Ecto neural progenitor cell (in vitro differentiated cells): ENCODE measurements at places on chromosomes 2 and 18.

DNA sequence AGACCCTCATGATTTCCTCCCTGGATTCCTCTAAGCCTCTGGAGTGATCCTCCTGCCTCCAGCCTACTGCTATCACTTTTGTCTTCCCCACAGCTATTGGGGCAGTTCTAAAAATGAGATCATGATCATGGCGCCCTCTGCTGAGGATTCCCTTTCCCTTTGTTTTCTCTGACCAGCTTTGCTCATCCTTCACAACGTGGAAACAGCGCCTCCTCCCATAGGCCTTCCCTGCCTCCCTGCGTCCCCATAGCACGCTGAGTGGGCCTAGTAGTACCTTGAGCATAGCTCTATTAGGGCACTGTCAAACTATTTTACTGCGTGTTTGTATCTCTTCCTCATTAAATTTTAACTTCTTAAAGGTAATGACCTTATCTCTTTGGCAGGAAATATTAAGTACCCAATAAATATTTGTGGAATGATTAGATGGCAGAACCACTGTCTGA lies 207.0 kb upstream of the FANCL start:
- DNase-seq, result peak; percentile 84

GRCh38 chr2:231104115-231104713 lies 20.6 kb downstream of the HTR2B start:
- DNase-seq, result no peak

GRCh38 chr18:48460929-48461583 lies 51.9 kb upstream of the ZBTB7C start:
- DNase-seq, result no peak

DNA sequence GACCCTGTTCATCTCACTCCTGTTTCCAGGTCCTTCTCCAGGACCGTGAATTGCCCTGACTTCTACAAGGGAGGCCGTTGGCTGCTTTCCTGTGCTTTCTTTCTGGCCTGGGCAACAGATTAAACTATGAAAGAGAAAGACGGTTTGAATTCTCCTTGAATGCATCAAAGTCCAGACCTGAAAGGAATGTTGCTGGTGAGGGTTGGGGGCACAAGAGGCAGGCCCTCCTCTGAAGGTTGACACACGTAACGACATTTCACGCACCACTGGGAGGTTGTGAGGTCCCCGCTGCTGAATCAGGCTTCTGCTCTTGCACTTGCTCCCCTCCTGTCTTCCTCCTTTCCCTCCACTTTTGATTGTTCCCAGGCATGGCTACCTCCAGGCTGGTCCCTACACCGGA lies 141.9 kb downstream of the CYRIA start:
- DNase-seq, result no peak

- no peak for DNase-seq
These were observed 58.3 kb downstream of the MTCL1 start for GRCh38 chr18:8763611-8764010.

- no peak for DNase-seq
These were observed 504.9 kb downstream of the GALR1 start for GRCh38 chr18:77754475-77755044.

DNA sequence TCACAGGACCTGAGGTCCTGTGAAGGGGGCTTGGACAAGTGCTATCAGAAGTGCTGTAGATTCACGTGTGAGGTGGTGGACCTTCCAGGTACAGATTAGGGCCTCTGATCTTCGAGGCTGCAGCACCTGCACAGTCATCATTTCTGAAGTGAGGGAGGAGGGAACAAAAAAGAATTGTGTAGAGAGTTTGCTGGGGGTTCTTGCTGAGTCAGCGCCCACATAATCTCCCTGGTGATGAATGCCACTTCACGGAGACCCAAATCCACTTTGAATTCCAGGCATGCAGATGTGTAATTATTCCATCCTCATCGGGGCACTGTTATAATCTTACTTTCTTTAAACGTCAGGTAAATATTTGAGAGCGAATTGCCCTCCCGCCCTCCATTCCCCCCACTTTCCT lies 128.5 kb upstream of the CAPN13 start:
- no peak for DNase-seq

DNA sequence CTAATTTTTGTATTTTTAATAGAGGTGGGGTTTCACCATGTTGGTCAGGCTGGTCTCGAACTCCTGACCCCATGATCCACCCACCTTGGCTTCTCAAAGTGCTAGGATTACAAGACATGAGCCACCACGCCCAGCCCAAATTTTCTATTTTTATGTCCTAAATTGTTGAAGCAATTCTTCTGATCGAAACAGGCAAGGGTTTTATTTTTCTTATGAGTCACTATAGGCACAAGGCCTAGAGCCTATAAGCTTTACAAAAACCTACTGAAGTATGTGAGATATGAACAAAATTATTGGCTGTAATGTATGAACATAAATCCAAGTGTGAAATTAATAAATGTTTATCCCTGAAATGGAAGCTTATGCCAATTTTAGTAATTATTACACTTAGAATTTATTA lies 464.2 kb upstream of the NRP2 start:
- DNase-seq, result no peak

DNA sequence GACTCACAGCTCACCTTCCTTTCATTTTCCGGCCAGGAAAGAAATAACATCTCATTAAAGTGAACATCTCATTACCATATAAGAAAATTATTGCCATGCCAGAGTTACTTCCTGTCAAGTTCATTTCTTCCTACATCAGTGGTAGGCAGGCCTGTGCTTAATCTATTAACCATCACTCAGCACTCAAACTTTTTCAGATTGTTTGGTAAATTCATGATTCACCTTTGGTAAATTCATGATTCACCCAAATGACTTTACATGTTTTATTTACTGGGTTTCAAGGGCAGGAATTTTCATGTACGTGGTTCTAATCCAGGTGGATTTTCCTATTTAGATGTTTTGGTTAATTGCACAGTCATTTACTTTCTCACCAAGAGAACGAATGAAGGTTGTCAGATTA lies 116.5 kb downstream of the CSRNP3 start:
- no peak for DNase-seq

DNA sequence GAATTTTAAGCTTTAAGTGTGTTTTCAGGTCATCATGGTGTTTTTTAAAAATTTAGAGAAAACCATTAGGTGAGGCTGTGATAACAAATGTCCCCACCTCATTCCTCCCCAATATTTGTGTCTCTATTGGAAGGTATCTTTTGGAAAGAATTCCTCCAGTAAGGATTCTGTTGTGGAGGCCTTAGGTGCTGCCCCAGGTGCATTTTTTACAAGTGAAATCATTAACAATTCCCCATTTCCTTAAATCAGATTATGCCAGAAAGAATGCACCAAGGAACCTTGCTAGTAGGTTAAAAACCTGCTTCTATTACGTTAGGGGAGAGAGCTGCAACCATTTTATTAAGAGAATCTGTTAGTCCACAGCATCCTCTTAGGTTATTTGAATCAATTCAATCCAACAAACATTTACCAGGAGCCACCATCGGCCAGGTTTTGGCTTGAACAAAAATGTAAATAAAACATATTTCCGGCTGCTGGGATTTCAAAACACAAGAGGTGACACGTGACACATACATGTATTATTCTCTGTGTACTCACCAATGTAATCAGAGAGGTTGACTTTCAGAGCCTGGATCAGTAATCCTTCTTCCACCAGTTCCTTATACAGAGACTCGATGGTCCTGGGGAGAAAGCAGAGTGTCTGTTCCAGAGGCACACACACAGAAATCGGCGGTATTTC lies 112.5 kb upstream of the ASB18 start:
- no peak for DNase-seq

- DNase-seq, result no peak
These were observed 75.9 kb downstream of the BABAM2 start for GRCh38 chr2:27966466-27966865.

DNA sequence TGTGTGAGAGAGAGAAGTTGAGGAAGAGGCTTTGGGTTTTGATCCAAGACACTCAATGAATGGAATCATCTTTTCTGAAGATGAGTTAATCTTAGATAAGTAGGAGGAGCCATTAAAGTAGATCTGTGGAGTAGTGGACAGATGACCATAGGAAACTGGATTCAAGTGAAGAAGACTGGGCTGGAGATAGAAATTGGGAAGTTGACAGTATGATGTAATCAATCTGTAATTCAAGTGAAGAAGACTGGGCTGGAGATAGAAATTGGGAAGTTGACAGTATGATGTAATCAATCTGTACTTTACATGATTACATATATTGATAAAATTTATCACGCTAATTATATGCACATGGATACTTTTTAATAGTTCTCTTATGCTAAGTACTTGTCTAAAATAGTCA lies 92.8 kb downstream of the PHLPP1 start:
- no peak for DNase-seq

DNA sequence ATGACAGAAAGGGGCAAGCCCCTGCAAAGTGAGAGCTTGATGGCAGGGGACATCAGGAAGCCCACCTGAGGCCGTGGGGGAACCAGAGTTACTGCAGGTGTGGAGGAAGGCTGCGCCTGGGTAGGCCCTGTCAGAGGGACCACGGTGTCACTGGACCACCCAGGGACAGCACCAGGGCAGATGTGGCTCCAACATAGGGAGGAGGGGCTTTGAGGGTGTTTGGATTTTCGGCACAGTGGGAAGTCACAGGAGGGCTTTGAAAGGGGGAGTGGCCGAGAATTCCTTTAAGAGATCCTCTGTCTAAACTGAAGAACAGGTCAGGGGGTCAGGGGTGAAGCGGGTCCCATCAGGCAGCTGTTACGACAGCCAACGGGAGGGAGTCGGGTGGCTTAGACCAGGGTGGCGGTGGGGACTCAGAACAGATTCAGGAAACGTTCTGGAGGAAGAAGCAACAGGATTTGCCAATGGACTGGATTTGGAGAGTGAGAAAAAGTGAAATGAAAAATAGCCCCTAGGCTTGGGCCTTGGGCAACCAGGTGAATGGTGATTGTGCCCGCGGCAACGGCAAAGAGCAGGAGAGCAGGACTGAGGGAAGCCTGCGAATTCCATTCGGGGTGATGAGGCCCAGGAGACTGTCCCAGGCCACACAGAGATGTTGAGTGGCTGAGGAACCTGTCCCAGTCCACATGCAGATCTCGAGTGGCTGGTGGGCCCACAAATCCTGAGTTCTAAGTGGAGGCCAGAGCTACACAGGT lies 166.1 kb downstream of the LAMA1 start:
- no peak for DNase-seq

- no peak for DNase-seq
These were observed 33.5 kb downstream of the MGAT5 start for GRCh38 chr2:134287323-134287722.

GRCh38 chr2:9060819-9061218 lies 57.3 kb upstream of the MBOAT2 start:
- DNase-seq, result no peak

DNA sequence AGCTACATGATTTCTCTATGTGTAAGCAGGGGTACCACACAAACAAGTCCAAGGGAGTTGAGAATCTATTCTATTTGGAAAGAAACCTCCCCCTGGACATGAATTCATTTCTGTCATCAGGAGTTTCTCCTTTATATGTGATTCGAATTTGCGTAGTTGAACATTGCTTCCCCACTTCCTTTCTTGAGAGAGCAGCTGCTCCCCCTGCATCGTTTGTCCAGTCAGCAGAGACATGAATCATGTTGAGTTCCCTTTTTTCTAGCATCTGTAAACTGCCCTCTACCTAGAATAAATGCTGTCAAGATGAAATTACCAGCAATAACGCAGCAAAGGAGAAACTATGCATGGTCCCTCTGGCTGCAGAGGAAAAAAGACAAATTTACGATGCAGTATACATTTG lies 73.8 kb downstream of the KIF5C start:
- no peak for DNase-seq

DNA sequence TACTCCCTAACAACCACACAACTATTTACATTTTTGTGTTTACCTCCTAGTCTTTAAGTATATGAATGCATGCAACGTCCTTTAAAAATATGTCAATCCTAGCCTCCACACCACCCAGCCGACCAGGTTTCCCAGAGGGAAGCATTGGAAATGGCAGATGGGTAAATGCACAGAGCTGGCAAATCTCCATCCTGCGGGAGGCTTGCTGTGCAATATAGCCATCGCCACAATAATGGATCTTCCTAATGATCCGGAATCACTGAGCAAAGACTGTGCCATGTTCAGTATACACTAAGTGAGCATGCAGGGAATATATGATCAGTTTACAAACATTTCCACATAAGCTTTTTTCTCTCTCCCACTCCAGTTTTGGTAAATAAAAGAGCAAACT lies 131.8 kb downstream of the NEDD4L start:
- no peak for DNase-seq

DNA sequence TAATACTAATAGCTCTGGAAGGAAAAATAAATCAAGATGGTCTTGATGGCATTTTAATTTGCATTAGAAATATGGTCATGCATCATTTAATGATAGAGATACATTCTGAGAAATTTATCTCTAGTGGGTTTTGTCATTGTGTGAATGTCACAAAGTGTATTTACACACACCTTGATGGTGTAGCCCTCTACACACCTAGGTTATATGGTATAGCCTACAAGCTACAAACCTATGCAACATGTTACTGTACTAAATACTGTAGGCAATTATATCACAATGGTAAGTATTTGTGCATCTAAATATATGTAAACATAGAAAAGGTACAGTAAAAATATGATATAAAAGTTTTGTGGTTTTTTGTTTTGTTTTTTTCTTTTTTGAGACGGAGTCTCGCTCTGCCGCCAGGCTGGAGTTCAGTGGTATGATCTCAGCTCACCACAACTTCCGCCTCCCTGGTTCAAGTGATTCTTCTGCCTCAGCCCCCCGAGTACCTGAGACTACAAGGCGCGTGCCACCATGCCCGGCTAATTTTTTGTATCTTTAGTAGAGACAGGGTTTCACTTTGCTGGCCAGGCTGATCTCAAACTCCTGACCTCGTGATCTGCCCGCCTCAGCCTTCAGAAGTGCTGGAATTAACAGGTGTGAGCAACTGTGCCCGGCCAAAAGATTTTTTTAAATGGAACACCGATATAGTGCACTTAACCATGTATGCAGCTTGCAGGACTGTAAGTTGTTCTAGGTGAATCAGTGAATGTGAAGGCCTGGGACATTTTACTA lies 83.7 kb upstream of the UBXN4 start:
- DNase-seq, result no peak

GRCh38 chr2:178066890-178067669 lies 5.5 kb downstream of the PDE11A start:
- DNase-seq, result no peak

DNA sequence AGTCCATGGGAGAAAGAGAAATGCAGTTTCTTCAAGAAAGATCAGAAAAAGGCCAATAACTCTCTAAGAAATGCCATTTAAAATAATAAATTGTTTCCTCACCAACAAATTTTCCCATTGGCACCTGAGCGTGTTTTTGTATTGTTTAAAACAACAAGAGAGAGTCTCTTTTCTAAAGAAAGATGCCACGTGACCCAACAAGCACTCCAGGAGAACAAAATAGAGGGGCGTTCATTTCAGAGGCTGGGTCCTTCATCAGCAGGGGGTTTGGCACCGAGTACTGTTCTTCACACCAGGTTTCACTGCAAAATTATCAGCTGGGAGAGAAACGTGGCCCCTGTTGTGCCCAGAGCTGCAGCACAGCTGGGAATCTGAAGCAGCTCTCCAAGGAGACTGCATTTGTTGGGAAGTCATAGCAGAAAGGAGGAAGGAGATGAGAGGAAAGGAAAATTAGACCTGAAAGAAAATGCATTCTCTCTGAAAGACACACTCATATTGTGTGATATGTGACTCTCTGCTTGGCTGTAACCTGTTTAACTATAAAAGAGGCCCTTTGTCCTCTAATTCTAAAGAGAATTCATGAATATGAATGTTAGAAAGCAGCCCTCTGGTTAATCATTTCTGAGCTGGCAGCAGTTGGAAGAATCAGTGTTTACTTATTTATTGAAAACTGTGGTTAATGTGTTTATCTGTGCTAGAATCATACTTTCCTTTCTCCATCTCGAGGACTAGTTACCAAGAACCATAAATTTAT lies 205.3 kb upstream of the CDH20 start:
- no peak for DNase-seq

- DNase-seq, result no peak
These were observed 25.6 kb downstream of the COBLL1 start for GRCh38 chr2:164816046-164816445.
